ENCODE measurements at places on chromosomes 7 and 10.

GRCh38 chr10:104250371-104250770, 4.3 kb upstream of the GSTO1 start:
- no peak for DNase-seq

DNA sequence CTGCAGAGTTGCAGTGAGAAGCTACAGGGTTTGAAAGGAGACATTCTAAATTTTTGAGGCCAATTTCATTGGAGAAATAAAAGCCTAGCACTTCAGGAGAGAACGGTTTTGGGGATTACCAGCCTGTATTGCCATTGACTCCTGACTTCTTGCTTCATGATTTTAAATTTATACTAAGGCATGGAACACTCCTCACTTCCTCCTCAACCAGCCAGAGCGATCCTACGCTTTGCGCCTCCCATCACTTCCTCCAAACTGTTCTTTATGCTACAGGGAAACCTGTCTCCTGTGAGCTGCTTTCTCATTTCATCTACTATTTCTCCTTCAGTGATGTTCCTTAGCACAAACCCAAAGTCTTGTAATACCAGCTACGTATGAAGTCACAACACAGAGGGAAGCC, 495.1 kb downstream of the SUGCT start:
- DNase-seq: no peak

- DNase-seq: no peak
Measured at GRCh38 chr7:137626469-137627067, 220.2 kb downstream of the DGKI start.

GRCh38 chr7:128019288-128019687, 11.9 kb downstream of the LRRC4 start:
- DNase-seq: no peak

- no peak for DNase-seq
Measured at GRCh38 chr10:48762064-48763042, 77.7 kb downstream of the WDFY4 start.

DNA sequence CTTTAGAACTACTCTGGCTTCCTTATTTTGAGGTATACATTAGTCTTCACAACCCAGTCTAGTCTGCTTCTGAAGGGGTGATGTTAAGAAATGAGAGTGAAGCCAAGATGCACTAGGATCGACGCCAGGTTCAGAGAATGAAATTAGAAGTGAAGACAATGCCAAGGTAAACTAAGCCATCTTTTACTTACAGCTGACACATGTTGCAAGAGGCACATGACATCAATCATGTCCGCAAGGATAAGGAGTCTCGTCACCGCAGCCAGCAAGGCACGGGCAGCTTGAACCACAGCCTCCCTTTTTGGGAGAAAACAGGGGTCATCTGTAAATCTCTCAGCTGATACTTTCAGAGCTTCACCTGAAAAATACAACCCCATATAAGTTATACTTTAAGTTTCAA, 156.7 kb downstream of the CTNNA3 start:
- DNase-seq: no peak

- DNase-seq: no peak
Measured at GRCh38 chr10:122244001-122244975, 26.8 kb upstream of the BTBD16 start.

DNA sequence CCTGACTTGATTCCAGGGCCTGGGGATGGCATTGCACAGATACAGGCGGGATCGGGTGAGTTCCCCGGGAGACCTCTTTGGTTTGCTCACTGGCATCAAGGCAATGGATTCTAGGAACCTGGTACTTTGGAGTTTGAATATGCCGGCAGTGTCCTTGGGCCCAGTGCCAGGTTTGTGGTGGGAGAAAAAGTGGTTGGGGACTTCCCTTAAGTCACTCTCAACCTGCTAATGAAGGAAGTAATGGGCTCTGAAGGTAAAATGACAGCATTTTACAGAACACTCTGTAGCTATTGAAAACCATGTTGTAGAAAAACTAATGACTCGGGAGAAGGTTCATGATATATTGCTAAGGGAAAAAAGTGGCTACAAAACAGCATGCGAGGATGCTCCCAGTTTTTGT, 129.9 kb downstream of the CFAP58 start:
- no peak for DNase-seq

GRCh38 chr10:95440756-95441546, 120.2 kb downstream of the SORBS1 start:
- no peak for DNase-seq

GRCh38 chr10:89609833-89610346, 35.2 kb downstream of the PANK1 start:
- DNase-seq: no peak

- DNase-seq: no peak
Measured at GRCh38 chr10:91575044-91575610, 57.7 kb downstream of the PPP1R3C start.

DNA sequence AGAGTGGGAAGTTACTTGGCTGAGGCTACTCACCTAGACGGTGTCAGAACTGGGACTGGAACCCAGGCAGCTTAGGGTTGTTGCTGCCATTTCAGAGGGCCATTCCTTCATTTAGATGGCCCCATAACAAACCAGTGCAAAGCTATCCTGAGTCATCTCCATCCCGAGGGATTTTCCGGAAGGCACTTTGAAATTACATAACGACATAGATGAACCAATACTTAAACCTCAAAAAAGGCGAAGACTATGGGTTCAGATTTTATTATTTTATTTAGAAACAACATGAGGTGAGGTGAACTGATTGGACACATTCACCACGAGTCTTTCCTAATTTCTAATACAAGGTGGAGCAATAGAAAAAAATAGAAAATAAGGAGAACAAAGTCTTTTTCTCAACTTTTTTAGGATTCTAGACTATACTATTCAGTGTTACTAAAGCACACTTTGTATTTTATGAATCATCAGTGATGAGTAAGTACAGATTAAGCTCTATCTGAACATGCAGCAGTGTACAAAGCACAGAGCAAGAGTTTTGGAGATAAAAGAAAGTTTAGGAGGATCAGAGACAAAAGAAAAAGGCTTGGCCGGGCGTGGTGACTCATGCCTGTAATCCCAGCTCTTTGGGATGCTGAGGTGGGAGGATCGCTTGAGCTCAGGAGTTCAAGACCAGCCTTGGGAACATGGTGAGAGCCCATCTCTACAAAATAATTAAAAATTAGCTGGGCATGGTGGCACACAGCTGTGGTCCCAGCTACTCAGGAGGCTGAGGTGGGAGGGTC, 79.5 kb upstream of the SVIL start:
- no peak for DNase-seq

DNA sequence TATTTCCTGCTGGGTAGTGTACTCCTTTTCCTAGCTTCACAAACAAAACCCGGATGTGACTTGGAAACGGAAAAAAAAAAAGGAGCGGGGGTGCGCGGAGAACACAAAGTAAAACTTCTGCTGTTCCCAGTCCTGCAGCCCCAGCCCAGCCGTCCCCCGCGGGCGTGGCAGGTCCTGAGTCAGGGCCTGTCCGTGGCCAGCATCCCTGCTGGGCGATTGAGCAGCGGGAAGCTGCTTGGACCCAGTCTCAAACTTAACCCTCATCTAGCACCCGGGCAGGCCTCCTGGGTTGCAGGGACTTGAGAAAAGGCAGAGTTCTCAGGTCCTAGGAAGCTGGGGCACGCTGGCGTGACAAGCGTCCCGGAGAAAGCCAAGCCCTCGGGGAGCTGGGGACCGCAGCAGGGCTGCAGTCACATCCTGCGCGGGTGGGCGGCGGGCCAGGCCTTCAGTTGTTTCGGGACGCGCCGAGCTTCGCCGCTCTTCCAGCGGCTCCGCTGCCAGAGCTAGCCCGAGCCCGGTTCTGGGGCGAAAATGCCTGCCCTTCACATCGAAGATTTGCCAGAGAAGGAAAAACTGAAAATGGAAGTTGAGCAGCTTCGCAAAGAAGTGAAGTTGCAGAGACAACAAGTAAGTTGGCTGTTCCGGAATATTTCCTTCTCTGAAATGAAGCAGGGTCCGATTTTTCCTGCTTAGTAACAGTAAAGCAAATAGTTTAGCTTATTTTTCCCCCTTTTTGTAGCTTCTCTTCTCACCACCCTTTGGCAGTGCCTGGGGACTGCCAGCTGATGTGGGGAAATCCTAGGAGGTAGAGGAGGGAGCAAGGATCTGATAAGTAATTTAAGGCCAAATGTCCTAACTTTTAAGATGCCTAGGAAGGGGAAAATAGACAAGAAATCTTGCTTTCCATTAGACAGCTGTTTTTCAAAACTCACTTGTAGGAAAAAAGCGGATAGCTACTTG, at the start of gene GNG11:
Gene GNG11 (plus strand): TSS at position 129 of the 960 bp plus-strand sequence. CDS start 403 bp downstream, at position 532.
- no peak for DNase-seq

GRCh38 chr10:128916383-128916782, 550.7 kb upstream of the MGMT start:
- no peak for DNase-seq

GRCh38 chr7:113013761-113014449, 72.7 kb downstream of the GPR85 start:
- no peak for DNase-seq

DNA sequence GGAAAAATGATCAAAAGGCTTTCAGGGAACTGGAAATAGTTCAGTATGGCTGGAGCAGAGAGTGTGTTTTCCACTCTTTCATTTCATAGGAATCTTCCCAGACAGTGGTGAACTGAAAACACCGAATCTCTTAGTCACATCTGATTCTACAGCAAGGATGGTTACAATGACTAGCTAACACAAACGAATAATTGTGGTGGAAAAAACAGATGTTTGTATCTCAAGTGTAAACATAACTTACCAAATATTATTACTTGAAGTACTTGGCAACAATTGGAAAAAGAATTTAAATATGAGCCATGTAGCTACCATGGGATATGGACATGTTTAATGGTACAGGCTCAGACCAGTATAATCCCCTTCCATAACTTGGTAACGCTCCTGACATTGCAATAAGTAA, 21.1 kb upstream of the BPGM start:
- no peak for DNase-seq

DNA sequence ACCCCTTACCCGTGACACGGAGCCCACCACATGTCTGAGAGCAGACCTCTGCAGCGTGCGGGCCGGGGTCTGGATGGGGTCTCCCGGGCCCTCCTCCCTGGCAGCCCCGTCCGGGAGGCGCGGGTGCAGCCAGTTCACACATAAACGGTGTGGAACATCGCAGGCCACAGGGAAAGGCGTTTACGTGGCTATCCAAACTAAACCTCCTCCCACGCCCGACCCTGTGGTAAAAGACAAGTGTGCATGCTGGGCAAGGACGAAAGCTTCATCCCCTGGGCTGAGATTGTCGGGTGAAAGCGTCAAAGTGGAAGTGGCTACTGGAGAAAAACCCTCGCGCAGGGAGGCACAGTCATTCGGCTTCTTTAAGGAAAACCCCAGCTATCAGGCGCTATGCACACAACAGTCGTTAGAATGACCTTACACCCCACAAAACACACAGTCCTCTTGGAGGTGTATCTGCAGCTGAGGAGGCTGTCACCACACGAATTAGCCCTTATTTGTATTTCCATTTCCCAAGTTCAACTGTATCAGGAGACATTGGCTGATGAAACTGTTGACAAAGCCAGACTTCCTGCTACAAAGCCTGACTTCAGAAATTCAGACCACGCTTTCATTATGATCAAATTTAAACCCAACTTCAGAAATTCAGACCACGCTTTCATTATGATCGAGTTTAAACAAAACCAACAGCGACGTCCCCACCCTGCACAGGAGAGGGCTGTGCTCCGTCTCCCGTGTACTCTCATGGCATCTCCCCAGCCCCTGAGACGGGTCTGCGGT, 15.3 kb downstream of the GPER1 start:
- DNase-seq: no peak

GRCh38 chr7:35584990-35585389, 109.9 kb downstream of the HERPUD2 start:
- DNase-seq: no peak

DNA sequence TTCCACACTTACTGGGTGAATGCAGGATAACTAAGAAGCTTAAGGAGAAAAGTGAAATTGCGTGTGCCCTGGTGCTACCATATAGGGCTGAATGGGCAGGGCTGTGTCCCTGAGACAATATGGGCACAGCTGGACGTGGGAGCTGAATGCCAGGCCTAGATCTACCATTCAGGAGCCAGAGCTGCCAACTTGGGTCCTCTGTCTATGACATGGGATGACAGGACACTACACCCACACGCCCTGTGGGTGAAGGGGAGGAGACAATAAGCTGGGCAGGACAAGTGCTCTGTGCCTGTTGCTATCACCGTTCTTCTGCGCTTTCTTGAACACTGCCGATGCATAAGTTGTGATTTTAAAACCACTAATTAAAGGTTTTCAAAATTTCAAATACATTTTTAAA, 293.9 kb downstream of the TNS3 start:
- no peak for DNase-seq

GRCh38 chr7:88951826-88952225, 156.3 kb upstream of the TEX47 start:
- DNase-seq: no peak

DNA sequence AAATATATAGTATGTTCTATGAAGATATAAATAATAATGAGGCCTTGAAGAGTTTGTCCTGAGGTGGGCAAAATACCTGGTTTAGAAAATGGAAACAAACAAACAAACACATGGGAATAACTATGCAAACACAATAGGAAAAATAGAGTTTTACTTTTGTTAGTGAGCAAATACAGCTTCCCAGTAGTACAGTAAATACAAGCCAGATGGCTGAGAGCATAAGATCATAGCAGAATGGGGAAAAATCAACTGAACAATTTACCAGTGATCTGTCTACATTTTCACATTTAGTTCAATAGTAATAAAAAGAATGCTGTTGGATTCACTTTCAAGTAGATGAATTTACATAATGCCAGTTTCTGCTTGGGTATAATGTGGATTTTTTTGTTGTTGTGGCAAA, 45.1 kb downstream of the ADD3 start:
- DNase-seq: no peak

GRCh38 chr10:26809973-26810372, 50.8 kb downstream of the ABI1 start:
- DNase-seq: no peak
